ENCODE measurements at places on chromosomes 5 and 9. TPM values are rescaled to one million over a fixed set of nuclear protein-coding genes. Genes with fewer than 3 reads are reported as not detected.

DNA sequence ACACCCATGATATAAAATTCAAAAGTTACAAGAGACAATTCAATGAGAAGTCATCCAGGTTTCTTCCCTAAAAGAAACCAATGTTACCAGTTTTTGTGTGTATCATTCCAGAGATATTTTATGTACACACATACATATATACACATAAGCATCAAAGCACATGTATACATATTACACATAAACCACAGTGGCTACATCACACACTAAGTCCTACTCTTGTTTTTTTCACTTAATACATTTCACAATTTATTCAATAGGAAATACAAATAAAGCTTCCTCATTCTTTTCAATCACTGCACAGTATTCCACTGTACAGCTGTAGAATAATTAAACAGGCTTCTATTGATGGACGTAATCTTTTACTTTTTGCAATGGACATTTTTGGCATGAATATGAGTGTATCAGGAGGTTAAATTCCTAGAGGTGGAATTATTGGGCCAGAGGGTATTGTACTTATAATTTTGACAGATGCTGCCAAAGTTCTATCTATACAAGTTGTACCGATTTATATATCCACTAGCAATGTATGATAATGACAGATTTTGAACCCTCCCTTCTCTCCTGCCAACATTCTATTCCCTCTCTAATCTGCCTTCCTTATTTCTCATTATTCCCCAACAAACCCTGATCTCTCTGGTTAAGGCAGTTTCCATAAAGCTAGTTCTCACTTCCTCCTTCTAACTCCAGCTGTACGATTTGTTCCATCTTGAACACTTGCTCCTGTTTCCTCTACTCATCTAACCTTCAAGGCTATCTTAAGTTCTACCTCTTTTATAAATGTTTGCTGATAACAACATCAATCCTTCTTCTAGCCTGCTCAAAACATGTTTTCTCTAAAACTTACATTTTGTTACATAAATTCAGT lies 35.2 kb downstream of the MRPS27 start:
- H3K27me3 ChIP-seq: no peaks in the 10 kb centered on the region

DNA sequence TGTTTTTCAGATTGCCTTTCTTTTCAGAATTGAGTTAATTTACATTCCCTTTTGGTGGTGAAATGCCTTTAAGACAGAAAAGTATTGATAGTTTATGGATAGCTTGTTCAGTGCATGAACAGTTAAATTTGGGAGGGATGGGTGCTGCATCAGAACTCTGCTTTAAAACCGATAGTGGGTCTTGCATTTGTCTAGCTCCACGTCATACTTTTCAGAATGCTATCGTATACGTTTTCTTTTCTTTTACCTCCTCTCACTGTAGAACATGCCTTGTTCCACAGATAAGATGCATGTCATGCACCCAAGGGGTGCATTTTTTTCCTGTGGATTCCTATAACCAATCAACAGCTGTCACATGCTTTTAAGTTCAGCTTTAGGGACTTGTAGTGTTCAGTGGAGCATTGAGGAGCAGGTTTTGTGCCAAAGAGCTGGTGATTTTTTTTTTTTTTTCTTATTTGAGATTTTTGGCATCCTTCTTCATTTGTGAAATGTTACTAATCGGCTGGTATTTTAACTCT lies 2.3 kb downstream of the SLC44A1 start:
- no peak overlapping the region for H3K27ac ChIP-seq
- H3K4me3 ChIP-seq: peak overlapping the region; percentile 87
- H3K36me3 ChIP-seq: no peaks in the 10 kb centered on the region
- no peak for DNase-seq
- peaks cover 11% of the 10 kb centered on the region for H3K4me1 ChIP-seq

- DNase-seq: no peak
- no peaks in the 10 kb centered on the region for H3K27me3 ChIP-seq
- no peak overlapping the region for H3K4me3 ChIP-seq
Measured at GRCh38 chr5:94304146-94304545, 314.3 kb downstream of the KIAA0825 start.

GRCh38 chr9:100427366-100428263 lies 672 bp downstream of the MSANTD3 start:
- peak; percentile 53 for DNase-seq
- no peaks in the 10 kb centered on the region for H3K27me3 ChIP-seq
- no peaks in the 10 kb centered on the region for H3K36me3 ChIP-seq
- H3K4me1 ChIP-seq: peaks cover 36% of the 10 kb centered on the region

DNA sequence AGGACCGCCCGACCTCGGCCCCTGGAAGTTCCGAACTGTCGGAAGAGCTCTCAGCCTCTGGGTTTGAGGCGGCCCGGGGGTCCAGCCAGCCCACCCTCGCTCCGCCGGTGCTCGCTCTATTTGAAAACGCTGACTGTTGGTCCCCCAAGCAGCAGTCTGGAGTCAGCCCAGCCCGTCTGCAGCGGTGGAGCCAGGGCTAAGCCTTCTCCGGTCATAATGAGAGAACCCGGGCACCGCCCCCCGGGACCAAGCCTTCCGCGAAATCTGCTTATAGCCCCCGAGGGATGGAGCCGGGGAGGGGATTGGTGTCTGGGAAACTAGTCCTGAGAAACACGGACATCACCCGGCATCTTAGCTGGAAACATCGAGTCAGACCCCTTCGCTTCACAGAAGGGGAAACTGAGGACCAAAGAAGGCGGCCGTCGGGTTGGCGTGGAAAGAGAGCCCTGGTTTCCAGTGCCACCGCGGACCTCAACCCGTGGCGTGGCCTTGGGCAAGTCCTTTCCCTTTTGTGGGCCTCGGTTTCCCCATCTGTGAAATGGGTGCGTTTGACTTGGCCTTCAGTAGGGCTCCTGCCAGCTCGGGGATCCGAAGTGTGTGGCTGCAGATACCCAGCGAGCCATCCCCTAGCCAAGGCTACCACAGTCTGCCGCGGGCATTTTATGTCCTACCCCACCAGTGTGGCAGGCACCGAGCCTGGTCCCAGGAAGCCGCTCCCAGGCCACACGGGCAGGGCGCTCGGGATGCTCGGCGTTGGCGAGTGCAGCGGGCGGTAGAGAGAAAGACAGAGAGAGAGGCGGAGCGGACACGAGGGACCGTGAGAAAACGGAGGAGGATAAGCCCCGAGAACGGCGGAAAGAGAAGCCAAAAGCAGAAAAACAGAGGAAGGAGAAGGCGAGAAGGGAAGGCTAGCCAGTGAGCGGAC lies 857 bp downstream of the ADAM19 start:
- peak; percentile 49 for DNase-seq
- no peaks in the 10 kb centered on the region for H3K27me3 ChIP-seq
- peaks cover 34% of the 10 kb centered on the region for H3K4me1 ChIP-seq
- H3K4me3 ChIP-seq: peak overlapping the region; percentile 96
- peak overlapping the region; percentile 76 for H3K27ac ChIP-seq

DNA sequence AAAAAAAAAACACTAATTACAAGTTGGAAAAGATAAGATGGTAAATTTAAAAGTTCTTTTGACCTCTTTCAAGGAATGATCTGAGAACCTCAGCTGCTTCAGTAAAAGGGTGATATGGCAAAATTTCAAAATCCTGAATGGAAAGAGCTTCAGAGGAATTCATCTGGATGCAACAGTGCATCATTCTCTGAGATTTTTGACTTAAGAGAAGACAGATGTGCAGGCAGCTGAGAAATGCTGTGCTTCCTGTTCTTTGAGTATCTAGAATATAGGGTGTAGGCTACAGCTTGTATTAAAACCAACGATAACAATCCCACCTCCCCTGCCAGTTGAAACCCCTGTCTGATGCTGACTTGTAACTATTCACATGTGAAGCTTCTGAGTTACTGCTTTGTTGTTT lies 6.2 kb downstream of the FRMPD1 start:
- H3K27me3 ChIP-seq: peaks cover 78% of the 10 kb centered on the region
- H3K4me3 ChIP-seq: no peak overlapping the region
- H3K27ac ChIP-seq: no peak overlapping the region
- H3K36me3 ChIP-seq: no peaks in the 10 kb centered on the region

GRCh38 chr5:73312146-73312871 lies 136.3 kb downstream of the FOXD1 start:
- no peak overlapping the region for H3K27ac ChIP-seq
- no peaks in the 10 kb centered on the region for H3K36me3 ChIP-seq
- peaks cover 30% of the 10 kb centered on the region for H3K4me1 ChIP-seq
- no peak overlapping the region for H3K4me3 ChIP-seq

DNA sequence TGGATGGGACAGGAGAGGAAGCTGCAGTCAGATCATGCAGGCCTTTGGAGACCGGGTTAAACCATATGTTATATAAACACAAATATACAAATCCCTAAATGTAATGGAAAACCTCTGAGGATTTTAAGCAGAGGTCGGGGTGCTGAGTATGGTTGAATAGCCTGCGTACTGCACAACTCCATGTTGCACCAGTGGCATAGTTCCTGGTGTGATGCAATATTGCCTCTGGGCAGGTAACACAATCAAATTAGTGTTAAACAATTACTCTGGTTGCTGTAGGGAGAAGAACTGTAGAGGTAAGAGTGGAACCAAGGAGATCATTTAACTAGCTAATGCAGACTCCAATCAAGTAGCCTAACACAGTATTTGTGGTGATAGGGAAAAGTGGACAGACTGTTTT lies 21.3 kb upstream of the RNF145 start:
- H3K4me3 ChIP-seq: no peak overlapping the region
- H3K4me1 ChIP-seq: peaks cover 6% of the 10 kb centered on the region
- H3K27me3 ChIP-seq: no peaks in the 10 kb centered on the region
- no peak overlapping the region for H3K27ac ChIP-seq
- no peaks in the 10 kb centered on the region for H3K36me3 ChIP-seq

GRCh38 chr5:136526791-136527190 lies 161.4 kb upstream of the TRPC7 start:
- no peak for DNase-seq
- no peaks in the 10 kb centered on the region for H3K4me1 ChIP-seq
- no peak overlapping the region for H3K27ac ChIP-seq
- no peak overlapping the region for H3K4me3 ChIP-seq
- peaks cover 12% of the 10 kb centered on the region for H3K27me3 ChIP-seq

DNA sequence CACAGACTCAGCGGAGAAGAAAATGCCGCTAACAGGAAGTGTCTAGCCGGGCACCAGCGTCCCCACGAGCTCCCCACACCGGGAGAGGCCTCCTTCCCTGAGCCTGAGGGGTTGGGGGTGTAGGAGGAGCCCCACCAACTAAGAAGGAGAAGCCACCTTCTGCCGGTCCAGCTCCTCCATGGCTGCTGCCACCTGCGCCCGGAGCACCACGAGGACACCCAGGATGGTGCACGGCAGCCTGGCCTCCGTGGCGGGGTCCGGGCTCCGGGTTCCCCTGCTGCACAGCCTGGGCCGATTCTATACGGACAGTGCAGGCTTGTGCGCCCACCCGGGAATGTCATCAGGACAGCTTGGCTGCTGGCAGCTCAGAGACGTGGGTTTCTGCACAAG lies 297 bp downstream of the LCN8 start:
- H3K4me3 ChIP-seq: no peak overlapping the region
- H3K36me3 ChIP-seq: no peaks in the 10 kb centered on the region
- no peaks in the 10 kb centered on the region for H3K4me1 ChIP-seq
- H3K27ac ChIP-seq: no peak overlapping the region
- DNase-seq: no peak
- no peaks in the 10 kb centered on the region for H3K27me3 ChIP-seq

- no peak overlapping the region for H3K4me3 ChIP-seq
- H3K27ac ChIP-seq: no peak overlapping the region
- no peak for DNase-seq
- H3K36me3 ChIP-seq: no peaks in the 10 kb centered on the region
Measured at GRCh38 chr9:30020161-30020560, 2364.3 kb upstream of the ACO1 start.

Gene CARD9
- 0.52 TPM for total RNA-seq

Gene PCA3
- not detected for total RNA-seq

Gene SPINK4
- total RNA-seq: not detected

Gene FREM1
- total RNA-seq: 0.52 TPM

Gene KIF12
- total RNA-seq: 6.3 TPM

Gene ECM2
- not detected for total RNA-seq

Gene SKIC3
- 37.6 TPM for total RNA-seq

Gene OR1N1
- not detected for total RNA-seq
